ENCODE measurements at places on chromosomes 4 and X. TPM values are rescaled to one million over a fixed set of nuclear protein-coding genes. Genes with fewer than 3 reads are reported as not detected.

- no peak overlapping the region for H3K27ac ChIP-seq
- H3K36me3 ChIP-seq = no peaks in the 10 kb centered on the region
- H3K27me3 ChIP-seq = no peaks in the 10 kb centered on the region
- no peaks in the 10 kb centered on the region for H3K4me1 ChIP-seq
These were observed 104.4 kb upstream of the CBR4 start for GRCh38 chr4:169114341-169114974.

DNA sequence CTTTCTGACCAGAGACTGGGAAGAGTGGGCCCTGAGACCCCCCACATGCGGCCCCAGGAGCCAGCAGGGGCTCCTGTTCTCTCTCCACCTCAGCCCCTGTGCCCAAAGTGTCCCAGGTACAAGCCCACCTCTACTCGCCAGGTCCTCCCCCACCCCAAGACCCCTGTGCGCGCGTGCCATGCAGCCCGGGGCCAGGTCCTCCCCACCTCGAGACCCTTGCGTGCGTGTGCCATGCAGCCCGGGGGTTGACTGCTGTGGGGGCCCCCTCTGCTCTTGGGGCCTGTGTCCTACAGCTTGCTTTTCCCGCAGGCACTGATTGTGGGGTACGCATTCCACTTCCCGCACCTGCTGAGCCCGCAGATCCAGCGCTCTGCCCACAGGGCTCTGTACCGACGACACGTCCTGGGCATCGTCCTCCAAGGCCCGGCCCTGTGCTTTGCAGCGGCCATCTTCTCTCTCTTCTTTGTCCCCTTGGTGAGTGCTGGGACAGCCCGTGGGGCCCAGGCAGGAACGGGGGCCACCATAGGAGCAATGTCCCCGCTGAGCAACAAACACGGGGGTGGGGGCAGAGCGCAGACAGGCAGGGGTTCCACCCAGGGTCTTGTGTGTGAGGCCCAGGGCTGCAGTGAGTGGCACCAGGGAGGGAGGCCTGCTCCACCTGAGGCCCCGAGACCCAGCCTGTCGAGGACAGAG is 20.3 kb downstream of the DGKQ start:
- H3K27ac ChIP-seq = no peak overlapping the region
- no peaks in the 10 kb centered on the region for H3K27me3 ChIP-seq
- no peak overlapping the region for H3K4me3 ChIP-seq
- no peaks in the 10 kb centered on the region for H3K4me1 ChIP-seq
- DNase-seq = no peak

The TREX2 gene
- 3.8 TPM for total RNA-seq

- no peaks in the 10 kb centered on the region for H3K4me1 ChIP-seq
- DNase-seq = no peak
These were observed 208.4 kb upstream of the TRAM1L1 start for GRCh38 chr4:117293784-117294183.

The CENPVL2 gene
- not detected for total RNA-seq

- peak; percentile 84 for DNase-seq
- H3K36me3 ChIP-seq = peaks cover 2% of the 10 kb centered on the region
- H3K4me1 ChIP-seq = peaks cover 30% of the 10 kb centered on the region
- H3K4me3 ChIP-seq = peak overlapping the region; percentile 90
- H3K27me3 ChIP-seq = peaks cover 28% of the 10 kb centered on the region
These were observed 3.9 kb downstream of the MAML3 start for GRCh38 chr4:140149846-140150635.

- H3K27me3 ChIP-seq = no peaks in the 10 kb centered on the region
- no peak for DNase-seq
- peak overlapping the region; percentile 95 for H3K4me3 ChIP-seq
- H3K4me1 ChIP-seq = peaks cover 46% of the 10 kb centered on the region
- peaks cover 45% of the 10 kb centered on the region for H3K36me3 ChIP-seq
- H3K27ac ChIP-seq = peak overlapping the region; percentile 98
These were observed 4.2 kb downstream of the TMSB4X start for GRCh38 chrX:12979026-12979607.

GRCh38 chr4:119106036-119107000 is 29.3 kb upstream of the MYOZ2 start:
- H3K4me3 ChIP-seq = no peak overlapping the region
- H3K4me1 ChIP-seq = peaks cover 10% of the 10 kb centered on the region
- DNase-seq = no peak
- no peaks in the 10 kb centered on the region for H3K36me3 ChIP-seq

- DNase-seq = no peak
- H3K27me3 ChIP-seq = peaks cover 7% of the 10 kb centered on the region
- no peak overlapping the region for H3K4me3 ChIP-seq
- H3K4me1 ChIP-seq = peaks cover 9% of the 10 kb centered on the region
These were observed 83.5 kb downstream of the CHRNA9 start for GRCh38 chr4:40418430-40419230.

DNA sequence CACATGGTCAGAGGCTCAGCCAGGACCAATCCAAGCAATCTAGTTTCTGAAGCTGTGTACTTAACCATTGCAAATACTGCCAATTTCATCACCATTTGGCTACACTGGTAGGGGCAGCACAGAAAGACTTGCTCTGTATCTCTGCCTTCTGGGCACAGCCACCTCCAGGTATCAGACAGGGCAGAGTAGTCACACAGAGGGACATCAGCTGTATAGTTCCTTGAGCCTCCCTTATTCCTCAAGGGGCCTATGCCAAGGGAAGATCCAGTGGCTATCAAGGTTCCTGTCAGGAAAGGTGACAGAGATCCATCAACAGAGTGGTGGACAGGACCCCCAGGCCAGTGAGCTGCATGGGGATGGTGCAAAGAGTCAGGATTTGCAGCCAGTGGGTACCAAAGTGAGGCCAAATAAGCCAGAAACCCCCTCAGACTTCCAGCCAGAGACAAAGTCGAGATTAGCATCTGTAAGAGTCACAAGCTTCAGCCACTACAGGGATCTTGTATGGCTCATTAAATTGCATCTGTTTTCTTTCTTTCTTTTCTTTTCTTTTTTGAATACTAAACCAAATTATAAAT is 381.6 kb upstream of the CPEB2 start:
- H3K27ac ChIP-seq = no peak overlapping the region
- no peaks in the 10 kb centered on the region for H3K36me3 ChIP-seq
- no peak overlapping the region for H3K4me3 ChIP-seq
- H3K27me3 ChIP-seq = no peaks in the 10 kb centered on the region
- DNase-seq = no peak

GRCh38 chr4:151204925-151205524 is 71.9 kb upstream of the PRSS48 start:
- no peaks in the 10 kb centered on the region for H3K4me1 ChIP-seq
- no peak for DNase-seq
- H3K27ac ChIP-seq = no peak overlapping the region
- H3K4me3 ChIP-seq = no peak overlapping the region
- H3K27me3 ChIP-seq = no peaks in the 10 kb centered on the region

GRCh38 chrX:115972717-115973116 is 197.8 kb upstream of the AGTR2 start:
- H3K36me3 ChIP-seq = no peaks in the 10 kb centered on the region
- no peak overlapping the region for H3K27ac ChIP-seq
- no peaks in the 10 kb centered on the region for H3K4me1 ChIP-seq

The ZFP92 gene
- total RNA-seq = 1.5 TPM

The TMPRSS11E gene
- total RNA-seq = not detected

The TMEM144 gene
- total RNA-seq = not detected

The OSTC gene
- total RNA-seq = 81.6 TPM

The CYP2U1 gene
- 3.3 TPM for total RNA-seq

GRCh38 chr4:156228676-156229075 is 275.0 kb upstream of the CTSO start:
- H3K4me3 ChIP-seq = no peak overlapping the region
- H3K27ac ChIP-seq = no peak overlapping the region
- H3K4me1 ChIP-seq = no peaks in the 10 kb centered on the region
- H3K27me3 ChIP-seq = no peaks in the 10 kb centered on the region

DNA sequence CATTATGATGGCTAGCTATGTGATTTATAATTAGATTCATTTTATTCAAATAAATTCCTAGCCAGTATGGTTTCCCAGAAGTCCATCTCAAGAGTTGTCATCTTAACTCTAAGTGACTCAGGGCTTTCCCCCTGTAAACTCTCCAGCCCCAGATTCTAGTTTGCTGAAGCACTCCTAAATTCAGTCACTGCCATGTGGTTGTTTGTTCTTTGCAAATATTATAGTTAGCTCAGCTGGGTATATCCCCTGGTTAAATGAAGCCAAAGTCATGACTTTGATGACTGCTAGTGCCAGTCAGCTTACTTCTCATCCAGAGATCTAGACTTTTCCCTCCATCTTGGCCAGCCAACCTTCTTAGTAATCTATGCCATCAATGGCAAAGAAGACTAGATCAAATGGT is 126.0 kb downstream of the GRIA3 start:
- no peaks in the 10 kb centered on the region for H3K27me3 ChIP-seq
- H3K27ac ChIP-seq = no peak overlapping the region
- no peak overlapping the region for H3K4me3 ChIP-seq
- H3K36me3 ChIP-seq = no peaks in the 10 kb centered on the region
- no peak for DNase-seq

GRCh38 chr4:182921608-182922007 is 4.4 kb upstream of the DCTD start:
- peaks cover 15% of the 10 kb centered on the region for H3K27me3 ChIP-seq
- DNase-seq = no peak
- H3K27ac ChIP-seq = no peak overlapping the region
- peaks cover 26% of the 10 kb centered on the region for H3K4me1 ChIP-seq
- H3K36me3 ChIP-seq = no peaks in the 10 kb centered on the region

DNA sequence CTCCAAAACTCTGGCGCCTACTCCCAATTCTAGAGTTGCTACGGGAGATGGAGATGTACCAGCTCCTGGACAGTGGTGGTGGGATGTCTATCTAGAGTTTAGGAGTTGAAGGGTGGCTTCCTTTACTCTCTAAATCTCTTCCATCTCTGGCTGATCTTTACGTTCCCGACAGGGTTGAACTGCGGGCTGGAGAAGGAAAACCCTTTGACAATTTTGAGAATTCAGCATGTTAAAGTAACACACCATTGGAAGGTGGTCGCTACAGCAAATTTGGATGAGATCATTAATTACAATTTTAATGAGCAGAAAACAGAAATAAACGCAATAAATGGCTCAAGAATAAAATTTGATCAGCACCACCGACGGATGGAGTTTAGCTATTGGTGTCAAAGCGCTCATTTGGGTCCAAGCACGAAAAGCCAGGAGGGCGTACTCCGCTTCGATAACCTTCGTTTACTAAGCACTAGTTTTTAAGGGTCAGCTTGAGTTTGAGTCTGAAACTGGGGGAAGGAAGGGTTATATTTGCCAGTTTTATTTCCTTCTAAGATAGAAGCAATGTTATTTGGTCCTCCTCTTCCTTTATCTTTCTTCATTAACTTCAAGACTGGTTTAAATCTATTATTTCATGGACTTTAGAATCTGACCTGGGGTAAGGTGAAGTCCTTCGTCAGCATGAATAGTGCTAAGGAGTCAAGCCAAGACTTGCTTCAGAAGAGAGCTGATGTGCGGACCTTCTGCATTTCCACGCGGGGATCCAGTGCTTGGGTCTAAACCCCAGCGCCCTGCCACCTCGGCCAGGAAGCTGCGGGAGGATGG is 1.5 kb upstream of the NKX6-1 start:
- no peak overlapping the region for H3K4me3 ChIP-seq
- H3K36me3 ChIP-seq = peaks cover 15% of the 10 kb centered on the region
- DNase-seq = no peak
- peaks cover 79% of the 10 kb centered on the region for H3K27me3 ChIP-seq

The VCX3B gene
- total RNA-seq = not detected

- no peaks in the 10 kb centered on the region for H3K27me3 ChIP-seq
- H3K4me1 ChIP-seq = no peaks in the 10 kb centered on the region
- no peak overlapping the region for H3K27ac ChIP-seq
- DNase-seq = no peak
- no peak overlapping the region for H3K4me3 ChIP-seq
These were observed 66.2 kb upstream of the TACR3 start for GRCh38 chr4:103786014-103786413.

GRCh38 chr4:47049347-47049746 is 18.0 kb downstream of the GABRB1 start:
- H3K27me3 ChIP-seq = peaks cover 8% of the 10 kb centered on the region
- no peak overlapping the region for H3K4me3 ChIP-seq
- no peaks in the 10 kb centered on the region for H3K36me3 ChIP-seq
- H3K27ac ChIP-seq = no peak overlapping the region

DNA sequence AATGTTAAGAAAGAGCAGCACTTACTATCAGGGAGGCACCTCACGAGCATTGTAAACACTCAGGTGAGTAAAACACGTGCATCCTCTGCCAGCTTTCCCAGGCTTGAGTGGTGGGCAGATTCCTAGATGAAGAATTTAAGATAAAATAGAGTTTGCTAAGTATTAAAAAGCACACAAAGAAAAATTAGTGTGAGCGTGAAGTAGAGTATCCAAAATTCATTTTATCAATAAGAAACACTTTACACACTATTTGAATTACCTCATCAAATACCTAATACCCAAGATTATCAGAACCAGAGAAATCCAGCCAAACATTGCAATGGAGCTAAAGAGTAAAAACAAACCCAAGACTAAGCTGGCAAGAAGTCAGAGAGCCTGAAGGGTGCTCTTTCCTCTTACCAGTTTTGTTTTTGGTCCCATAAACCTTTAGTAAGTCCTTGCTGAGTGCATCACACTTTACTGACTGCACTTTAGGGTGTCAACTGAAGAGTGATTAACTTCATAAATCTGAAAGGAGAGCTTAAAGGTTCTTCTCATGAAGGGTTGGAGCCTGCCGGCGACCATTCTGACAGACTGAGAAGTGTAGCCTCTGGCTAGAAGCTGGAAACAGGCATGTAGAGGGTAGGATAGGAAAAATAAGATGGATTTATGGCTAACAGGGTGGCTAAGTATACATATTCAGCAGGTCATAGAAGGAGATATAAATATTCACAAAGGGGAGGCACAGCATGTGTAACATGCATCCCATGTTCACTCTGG is 151.1 kb downstream of the SLC7A11 start:
- DNase-seq = no peak
- H3K27ac ChIP-seq = no peak overlapping the region
- H3K27me3 ChIP-seq = no peaks in the 10 kb centered on the region
- no peaks in the 10 kb centered on the region for H3K36me3 ChIP-seq
- H3K4me3 ChIP-seq = no peak overlapping the region

DNA sequence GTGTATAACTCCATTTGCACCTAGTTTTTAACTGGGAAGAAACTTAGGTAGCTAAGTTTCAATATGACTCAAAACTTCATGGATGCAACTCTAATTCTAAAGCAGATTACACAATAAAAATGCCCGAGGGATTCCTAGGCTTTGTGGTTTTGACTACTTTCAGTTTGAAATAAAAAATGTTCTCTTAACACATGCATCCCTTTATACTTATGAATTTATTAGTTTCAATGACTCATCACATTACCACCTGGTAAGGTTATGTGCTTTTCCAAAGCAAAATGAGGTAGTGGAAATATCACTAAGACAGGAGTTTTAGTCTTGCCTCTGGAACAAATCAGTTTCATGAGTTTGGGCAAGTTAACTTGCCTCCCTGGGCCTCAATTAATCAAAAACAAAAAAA is 125.5 kb downstream of the OPHN1 start:
- DNase-seq = no peak
- H3K4me1 ChIP-seq = no peaks in the 10 kb centered on the region
- H3K27ac ChIP-seq = no peak overlapping the region
- H3K27me3 ChIP-seq = no peaks in the 10 kb centered on the region
- no peak overlapping the region for H3K4me3 ChIP-seq
- H3K36me3 ChIP-seq = no peaks in the 10 kb centered on the region

Measured in activated CD8-positive, alpha-beta T cell treated with anti-CD3 and anti-CD28 coated beads, Interleukin-2, amount 10 ng/mL, durations not matched to agents 7 days and 5 days (primary cell).